ENCODE measurements at places on chromosomes 12 and 14.

DNA sequence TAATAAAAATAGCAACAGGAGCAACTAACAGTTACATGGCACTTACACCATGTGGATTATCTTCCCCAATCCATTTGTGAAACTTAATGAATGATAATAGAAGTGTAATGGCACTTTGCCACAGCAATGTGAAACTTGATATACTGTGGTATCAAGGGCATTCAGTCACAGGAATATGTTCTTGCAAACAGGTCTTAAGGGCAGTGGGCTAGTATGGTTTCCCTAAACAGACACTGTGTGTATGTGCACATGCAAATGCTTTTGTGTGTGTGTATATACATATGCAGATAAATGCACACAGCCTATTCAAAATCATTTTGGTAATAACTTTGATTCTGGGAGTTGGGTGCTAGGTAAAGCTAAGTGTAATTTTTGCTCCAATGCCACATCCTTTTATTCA is 26.2 kb upstream of the ARHGAP5 start:
- DNase-seq: no peak

DNA sequence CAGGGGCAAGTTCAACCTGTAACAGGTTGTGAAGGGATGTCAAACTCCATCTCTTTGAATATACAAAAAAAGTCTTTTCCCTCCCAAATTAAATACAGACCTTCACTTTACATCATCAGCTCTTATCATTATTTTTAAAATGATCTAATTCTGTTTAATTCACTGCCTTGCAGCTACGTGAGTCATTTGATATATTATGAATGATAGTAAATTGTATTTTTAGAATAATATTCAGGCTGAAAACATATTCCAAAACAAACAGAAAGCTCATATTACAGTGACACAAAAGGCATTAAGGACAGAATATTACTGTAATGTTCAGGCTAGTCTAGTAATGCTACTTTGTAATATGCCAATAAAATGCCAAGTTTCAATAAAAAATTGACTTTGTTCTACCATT is 53.3 kb downstream of the BCAT1 start:
- DNase-seq: no peak

- DNase-seq: no peak
These were observed 47.8 kb upstream of the OR5AU1 start for GRCh38 chr14:21203470-21204166.

- no peak for DNase-seq
These were observed 50.4 kb downstream of the CYP46A1 start for GRCh38 chr14:99734406-99735051.

- no peak for DNase-seq
These were observed 466.6 kb downstream of the FLRT2 start for GRCh38 chr14:85996551-85996950.

- no peak for DNase-seq
These were observed 18.1 kb downstream of the KMT5A start for GRCh38 chr12:123401753-123402683.

DNA sequence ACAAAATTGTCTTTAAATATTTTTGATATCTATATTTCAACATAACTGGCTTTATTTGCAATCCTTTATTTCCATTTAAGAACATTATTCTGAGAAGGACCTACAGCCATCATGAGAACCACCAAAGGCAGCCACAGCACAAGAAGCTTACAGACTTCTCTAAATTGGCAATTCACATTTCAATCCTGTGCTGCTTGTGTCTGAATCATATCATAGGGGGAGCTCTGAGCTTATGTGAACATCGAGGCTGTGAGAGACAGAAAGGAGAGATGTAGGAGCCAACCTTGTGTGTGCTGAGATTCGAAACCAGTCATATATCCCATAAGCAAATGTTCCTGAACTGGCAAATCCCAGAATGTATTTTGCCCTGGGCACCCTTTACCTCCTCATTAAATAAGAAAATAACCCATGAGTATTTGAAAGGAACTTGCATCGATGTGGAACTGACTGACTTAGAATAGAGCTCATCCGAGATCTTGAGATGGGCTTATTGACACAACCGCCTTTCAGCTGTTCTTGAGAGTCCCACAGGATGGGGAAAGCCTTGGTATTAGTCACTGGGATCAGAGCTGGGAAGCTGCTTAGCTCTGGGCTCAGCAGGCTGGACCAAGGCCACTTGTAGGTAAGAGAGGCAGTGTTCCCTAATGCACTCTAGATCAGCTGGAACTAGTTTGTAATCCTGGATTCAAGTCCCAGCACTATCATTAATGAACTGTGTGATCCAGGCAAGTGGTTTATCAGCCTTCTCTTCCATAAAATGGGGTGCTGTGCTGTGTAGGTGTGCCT is 329.8 kb downstream of the CACNA1C start:
- DNase-seq: no peak

DNA sequence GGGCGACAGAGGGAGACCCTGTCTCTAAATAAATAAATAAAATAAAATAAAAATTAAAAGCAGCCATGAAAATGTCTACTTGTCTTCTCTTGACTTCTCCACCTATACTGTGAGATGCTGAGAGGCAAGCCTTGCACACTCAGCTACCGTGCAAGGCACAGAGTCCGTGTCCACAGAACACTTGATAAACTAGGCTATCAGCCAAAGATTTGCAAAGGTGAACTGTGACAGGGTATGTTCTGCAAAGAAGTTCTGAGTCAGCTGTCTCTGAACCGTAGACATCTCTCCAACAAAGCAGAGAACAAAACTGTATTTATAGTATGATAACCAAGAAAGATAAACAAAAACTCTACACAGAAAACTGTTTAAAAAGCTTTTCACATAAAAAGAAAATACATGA is 35.5 kb downstream of the STXBP6 start:
- no peak for DNase-seq

- no peak for DNase-seq
These were observed 11.2 kb upstream of the PLD4 start for GRCh38 chr14:104913435-104913834.

DNA sequence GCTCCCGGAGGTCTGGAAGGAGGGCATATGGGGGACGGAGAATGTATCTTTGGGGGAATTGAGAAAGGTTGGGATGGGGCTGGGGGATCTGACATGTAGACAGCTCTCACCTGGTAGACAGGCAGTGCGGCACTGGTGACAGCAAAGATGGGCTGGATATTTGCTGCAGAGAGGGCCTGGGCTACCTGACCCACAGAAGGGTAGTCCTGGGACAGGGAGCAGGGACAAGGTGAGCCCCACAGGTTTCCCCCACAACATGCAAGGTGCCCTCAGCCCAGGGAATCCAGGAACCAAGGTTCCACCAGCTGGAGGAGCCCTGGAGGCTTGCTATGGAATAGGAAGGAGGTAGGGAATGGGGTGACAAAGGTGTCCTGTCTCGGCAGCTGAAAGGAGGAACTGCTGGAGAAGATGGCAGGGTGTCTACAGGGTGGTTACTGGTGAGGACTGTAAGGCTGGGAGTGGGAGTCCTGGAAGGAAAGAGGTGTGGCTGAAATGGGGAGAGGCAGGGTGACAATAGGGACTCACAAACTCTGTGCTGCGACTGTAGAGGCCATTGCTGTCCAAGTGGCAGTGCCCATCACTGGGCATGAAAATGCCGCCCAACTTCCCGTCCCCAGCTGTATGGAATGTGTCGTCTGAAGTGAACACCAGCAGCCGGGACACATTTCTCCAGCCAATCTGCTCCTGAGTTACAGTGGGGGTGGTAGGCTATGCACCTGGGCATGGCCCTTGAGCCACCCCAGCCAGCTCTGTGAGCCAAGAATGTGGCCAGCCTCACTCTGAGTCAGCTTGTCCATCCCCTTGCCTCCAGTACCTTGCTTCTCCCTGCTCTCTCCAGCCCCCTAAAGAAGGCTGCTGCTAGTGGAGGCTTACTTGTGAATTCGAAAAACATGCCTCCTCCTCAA is 11.3 kb downstream of the ITGB7 start:
- DNase-seq: no peak

- DNase-seq: no peak
These were observed 23.0 kb downstream of the ISCA2 start for GRCh38 chr14:74516451-74517160.

- no peak for DNase-seq
These were observed 75.2 kb upstream of the TBX5 start for GRCh38 chr12:114481200-114481535.

DNA sequence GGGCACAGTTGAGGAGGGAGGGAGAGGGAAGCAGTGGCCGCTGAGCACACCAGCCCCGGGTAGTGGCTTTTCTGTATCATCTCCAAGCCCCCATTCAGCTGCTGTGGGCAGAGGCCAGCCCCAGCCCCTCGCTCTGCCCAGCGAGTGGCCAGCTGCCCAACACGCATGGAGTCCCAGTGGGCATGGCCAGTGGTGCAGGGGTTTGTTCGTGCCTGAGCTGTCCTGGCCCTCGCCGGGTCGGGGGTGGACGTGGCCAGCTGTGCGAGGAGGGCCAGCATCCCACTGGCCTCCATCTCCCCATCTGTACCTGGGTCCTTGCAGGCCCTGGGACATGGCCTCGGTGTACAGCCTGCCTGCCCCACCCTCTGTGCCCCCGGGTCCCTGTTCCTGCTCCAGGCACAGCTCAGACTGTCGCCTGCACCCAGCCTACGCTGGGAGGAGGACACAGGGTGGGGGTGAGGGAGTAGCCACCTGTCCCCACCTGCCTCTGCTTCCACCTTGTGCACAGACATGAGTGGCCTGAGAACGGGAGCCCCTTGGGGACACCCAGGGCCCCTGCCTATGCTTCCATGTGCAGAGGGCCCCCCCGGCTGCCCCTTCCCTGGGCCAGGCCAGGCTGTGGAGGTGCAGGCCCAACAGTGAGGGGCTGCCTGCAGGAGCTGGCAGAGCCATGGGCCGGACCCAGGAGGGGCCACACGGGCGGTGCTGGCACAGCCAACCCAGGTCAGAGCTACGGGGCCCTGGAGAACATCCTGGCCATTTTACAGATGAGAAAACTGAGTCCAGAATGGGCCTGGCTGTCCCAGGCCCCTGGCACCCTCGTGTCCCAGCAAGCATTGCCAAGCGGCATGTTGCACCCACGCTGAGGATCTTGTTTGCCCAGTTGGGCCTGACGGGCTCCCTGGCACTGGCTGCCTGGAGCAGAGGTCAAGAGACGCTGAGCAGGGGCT is 4.3 kb downstream of the INF2 start:
- DNase-seq: no peak

- DNase-seq: no peak
These were observed 15.3 kb downstream of the MAP3K12 start for GRCh38 chr12:53483979-53484377.

GRCh38 chr14:100573002-100573756 is 14.0 kb downstream of the BEGAIN start:
- no peak for DNase-seq

DNA sequence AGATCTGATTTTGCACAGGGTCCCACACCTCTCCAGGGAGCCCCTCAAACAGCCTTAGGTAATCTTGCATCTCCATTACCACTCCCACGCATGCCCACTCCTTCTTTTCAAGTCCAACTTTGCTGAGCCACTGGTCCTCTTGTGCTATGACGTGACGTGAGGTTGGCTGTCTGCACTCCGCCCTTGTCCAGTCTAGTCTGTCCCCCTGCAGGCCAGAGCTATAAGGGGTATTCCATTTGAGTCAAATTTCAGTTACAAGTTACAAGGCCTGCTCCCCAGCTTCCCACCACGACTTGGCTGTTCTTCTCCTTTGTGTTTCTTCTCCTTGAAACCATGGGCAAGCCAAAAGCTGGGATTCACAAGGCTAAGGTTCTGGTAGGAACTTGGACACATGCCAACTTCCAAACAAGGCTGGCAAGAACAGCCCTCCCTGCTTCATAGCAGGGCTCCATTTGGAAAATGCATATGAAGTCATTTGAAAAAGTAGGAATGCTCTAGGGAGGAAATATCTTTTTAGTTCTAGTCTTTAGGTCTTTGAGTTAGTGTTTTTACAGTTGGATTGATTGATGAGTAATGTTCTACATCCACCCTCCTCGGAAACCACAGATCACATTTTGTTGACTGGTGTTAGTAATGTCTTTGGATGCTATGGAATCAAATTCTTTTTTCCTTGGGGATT is 49.1 kb downstream of the KCNA1 start:
- DNase-seq: no peak

GRCh38 chr14:78307671-78308070 is 137.5 kb downstream of the NRXN3 start:
- DNase-seq: no peak

GRCh38 chr12:1117970-1118563 is 127.0 kb downstream of the ERC1 start:
- DNase-seq: peak; percentile 21

GRCh38 chr12:12019881-12020280 is 50.9 kb upstream of the BCL2L14 start:
- no peak for DNase-seq

All from stimulated activated CD8-positive, alpha-beta memory T cell treated with anti-CD3 and anti-CD28 coated beads, Interleukin-15, amount 100 ng/mL, for 4 hours (primary cell).